ENCODE measurements at places on chromosomes 7 and 10.

- no peak for DNase-seq
Measured at GRCh38 chr7:4621396-4621795, 60.7 kb upstream of the FOXK1 start.

DNA sequence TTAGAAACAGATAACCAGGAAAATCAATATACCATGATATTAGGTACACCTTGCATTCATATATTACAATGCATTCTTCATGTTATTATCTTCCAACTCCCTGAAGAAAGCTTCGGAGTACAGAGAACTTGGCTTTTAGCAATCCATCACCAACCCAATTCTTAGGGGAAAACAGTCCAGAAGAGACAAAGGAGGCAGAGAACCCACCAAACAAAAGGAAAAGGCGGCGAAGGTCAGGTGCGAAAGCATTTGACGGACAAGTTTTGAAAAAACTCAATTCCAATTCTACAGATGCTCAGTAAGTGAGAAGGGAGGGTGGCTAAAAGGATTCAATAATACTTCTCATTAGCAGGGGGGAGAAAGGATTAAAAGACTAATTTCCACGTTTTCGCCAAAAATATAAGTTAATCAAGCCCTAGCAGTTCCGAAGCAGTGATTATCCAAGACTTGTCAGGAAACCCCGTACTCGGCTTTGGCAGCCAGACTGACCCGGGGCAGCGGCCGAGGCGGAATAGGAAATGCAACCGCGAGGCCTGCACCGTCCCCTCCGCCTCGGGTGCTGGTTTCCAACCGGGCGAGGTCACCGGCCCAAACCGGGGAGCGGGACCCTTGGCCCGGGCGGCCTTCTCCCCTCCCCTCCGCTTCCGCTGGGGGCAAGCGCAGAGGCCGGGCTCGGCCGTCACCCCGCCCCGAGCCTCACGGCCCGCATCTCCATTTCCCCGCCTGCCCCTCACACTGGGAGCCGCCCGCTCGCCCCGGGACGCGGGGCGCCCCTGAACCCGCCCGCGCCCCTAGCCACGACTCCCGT, 747 bp downstream of the GDI2 start:
- peak; percentile 10 for DNase-seq

- DNase-seq: no peak
Measured at GRCh38 chr7:83732305-83732704, 83.4 kb upstream of the SEMA3E start.

DNA sequence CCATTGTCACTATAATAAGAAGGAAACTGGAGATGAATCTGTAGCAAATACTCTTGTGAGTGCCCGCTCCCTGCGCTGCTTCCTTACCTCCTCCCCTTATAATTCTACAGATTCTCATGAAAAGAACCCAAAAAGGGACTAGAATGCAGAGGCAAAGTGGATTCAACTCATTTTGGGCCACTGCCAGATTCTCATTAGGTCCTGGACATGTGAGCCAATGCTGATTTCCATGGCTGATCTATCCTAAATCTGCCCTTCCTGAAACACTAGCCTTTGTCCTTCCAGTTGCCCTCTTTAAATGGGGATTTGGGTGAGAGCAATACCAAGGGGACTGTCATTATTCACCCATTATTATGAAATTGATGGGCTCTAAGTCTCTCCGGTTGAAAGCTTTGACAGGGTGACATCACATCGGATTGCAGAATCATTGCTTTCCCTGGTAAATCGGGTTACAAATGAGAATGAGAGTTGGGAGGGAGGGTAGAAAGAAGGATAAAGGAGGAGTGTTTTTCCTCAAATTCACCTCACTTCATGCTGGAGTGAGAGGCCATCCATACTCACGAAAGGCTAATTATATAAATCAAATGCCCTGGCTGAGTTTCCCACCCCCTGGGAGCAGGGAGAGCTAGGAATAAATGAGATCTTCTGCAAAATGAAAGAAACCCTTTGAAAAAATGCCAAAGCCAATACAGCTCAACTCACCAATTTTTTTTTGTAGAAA, 37.5 kb downstream of the PTN start:
- no peak for DNase-seq

DNA sequence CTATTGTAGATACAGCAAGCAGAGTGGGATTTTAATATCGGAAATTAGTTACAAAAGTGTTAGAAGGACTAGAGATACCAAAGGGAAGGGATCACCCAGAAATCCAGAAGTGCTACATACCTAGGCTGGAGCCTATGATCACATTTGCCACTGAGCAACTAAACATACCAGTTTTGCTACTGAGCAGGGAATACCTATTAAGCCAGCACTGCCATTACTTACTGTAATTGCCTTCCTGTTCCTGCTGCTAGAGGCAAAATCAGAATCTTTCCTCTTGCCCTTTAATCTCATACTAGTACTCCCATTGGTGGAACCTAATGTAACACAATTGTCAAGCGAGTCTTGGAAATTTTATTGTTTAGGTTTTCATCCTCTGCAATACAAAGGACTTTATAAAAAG, 121.7 kb downstream of the ATRNL1 start:
- no peak for DNase-seq

- DNase-seq: no peak
Measured at GRCh38 chr7:121901026-121901425, 28.1 kb downstream of the PTPRZ1 start.

DNA sequence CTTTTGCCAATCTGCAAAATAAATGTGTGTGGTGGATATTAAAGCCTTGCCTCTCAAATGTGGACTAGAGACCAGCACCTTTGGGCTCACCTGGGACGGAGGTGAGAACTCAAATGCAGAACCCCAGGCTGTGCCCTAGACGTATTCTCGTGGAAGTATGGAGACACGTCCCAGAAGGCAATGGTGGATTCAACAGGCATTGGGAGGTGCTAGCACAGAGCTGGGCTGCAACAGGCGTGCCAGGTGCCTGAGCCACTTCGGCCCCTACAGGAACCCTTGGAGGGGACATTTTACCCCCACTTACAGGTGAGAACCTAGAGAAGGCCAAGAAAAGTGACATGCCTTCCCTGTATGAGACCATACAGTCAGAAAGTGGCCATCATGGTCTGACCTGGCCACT, 12.2 kb downstream of the DDX56 start:
- no peak for DNase-seq

DNA sequence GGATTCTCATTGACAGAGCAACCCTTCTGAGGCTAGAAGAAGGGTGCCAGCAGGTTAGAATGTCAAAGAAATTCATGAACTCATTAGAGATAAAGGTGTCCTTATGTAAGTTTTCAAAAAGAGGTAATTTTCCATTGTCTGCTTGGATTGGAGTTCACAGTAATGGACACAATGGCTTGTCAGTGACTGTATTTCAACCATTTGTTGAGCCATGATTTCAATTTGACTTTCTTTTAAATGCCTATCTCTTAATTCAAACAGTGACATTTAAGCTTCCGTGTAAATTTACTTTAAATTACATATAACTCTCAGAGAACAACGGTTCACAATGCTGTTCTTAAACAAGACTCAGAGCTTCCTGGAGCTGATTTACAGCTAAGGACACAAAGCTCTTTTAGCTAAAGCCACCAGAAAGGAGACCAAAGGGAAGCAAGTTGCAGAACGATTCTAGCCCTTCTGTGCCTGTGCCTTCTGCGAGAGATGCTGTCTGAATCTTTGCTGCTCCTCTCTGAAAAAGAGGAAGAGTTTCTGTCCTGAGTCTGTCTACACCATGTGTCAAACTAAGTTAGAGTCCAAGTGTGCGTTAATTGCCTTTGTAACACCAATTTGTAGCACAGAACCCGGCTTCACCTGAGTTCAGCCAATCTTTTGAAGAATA, 42.2 kb upstream of the PFKP start:
- DNase-seq: no peak

GRCh38 chr7:50661345-50662040, 96.3 kb upstream of the DDC start:
- no peak for DNase-seq

- no peak for DNase-seq
Measured at GRCh38 chr7:46484906-46485305, 563.8 kb upstream of the IGFBP3 start.

DNA sequence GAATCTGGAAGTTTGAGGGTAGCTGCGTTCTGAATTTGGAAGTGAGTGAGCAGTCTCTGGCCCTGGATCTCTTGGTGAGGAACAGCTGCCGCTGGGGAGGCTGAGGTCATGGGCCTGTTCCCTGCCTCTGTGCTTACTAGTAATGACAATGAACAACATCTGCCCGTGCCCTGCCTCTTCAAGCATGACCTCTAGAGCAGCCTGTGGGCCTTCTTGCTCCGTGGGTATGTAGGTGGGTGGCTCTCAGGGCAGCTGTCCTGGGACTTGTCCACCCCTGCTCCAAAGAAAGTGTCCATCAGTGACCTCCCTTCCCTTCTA, 186.2 kb downstream of the CXCL12 start:
- no peak for DNase-seq

DNA sequence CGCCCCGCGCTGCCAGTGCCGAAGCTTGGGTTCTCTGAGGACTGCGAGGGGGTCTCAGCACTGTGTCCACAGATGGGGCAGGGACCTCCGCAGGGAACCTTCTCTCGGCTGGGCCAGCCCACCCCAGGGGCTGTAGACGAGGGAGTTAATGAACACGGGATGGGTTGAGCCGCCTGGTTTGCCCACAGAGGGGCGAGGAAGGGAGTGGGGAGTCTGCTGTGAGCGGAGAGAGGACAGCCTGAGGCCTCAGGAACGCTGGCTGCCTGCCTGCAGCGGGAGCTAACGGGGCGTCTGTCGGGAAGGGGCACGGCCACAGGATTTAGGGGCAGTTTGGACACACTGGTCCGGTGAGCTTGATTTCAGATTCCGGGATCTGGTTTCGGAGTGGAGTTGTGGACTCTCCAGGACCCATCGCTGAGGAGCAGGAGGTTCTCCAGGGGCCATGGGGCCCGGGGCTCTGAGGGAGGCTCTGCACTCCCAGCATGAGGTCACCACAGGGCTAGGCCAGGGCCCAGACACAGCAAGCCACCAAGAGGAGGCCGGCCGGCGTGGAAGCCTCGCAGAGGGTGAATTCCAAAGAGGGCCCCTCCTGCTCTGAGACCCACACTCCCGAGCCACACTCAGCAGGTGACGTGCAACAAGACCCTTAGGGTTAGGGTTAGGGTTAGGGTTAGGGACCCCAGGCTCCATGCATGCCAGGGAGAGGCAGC, 19.0 kb upstream of the FAM20C start:
- no peak for DNase-seq

DNA sequence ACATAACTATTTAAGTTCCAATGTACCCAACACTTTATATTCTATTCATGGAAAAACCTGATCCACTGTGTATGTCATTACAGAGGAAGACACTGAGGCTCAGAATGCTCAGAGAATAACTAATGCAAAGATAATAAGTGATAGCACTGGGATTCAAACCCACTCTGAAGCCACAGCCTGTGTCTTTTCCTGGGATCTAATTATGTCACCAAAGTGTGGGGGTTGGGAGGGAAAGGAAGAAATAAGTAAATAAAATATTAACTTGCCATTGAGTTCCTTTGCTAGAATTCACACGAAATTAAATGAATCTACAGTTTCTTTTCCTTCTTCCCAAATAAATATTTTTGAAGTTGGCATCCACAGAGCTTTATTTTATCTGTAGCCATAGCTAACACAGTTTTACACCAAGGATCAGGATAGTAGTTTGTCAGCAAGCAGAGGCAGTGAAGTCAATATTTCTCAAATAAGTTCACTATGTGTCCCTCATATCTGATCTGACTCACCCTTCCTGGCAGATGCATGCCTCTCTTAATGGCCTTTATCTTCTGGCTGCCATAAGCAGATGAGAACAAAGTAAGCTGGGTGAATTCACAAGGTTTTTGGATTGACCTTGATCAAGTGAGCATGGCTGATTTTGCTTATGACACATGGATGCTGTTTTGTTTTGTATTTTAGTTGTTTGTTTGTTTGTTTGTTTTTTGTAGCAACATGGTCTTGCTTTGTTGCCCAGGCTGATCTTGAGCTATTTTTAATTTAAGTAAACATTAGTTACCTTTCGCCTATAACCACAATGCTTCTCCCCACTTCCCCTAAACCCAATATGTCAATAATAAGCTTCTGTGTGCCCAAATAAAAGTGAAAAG, 6.3 kb downstream of the RAPGEF5 start:
- no peak for DNase-seq

DNA sequence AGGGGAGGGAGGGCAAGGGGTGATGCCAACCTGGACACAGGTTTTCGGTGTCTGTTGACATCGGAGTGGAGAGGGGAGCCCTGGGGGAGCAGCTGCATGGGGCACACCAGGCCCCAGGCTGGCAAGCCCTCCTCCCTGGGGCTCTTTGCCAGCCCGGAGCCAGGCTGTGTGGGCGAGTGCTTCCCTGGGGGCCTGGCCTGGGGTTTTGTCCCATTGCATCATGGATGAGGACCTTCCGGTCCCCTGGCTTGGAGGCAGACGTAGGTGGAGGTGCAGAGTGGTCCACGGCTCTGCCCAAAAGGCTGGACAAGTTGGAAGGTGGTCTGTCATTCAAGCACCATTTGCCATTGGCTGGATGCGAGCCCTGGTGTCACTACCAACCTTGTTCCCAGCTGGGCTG, 34.8 kb downstream of the ZMIZ1 start:
- DNase-seq: no peak

DNA sequence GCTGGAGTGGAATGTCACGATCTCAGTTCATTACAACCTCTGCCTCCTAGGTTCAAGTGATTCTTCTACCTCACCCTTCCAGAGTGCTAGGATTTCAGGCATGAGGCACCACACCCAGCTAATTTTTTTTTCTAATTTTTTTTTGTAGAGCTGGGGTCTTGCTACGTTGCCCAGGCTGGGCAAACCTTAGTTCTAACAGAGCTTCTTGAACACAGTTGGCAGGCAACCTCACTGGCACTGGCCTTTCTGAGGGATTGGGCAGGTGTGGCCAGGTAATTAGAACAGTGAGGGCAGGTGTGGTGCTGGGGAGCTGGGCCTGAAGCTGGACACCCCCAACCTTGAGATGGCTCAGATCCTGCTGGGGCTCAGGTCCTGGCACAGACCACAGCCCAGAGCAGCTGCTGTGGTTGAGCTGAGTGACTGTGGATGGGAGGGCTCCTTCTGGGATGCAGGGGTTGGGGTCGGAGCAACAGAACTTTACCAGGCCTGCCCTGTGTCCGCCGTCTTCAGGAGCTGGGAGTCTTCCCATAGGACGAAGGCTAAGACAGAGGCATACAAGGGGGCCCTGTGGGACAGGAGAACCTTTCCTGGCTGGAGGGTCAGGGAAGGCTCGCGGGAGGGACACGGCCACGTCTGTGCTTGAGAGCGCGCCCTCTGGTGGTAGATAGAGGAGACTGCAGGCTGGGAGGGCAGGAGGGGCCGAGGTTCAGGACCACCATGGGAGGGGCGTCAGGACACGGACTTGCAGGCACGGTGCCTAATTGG, 48.2 kb downstream of the COL26A1 start:
- peak; percentile 20 for DNase-seq
